ENCODE measurements at places on chromosomes 3 and 15. TPM values are rescaled to one million over a fixed set of nuclear protein-coding genes. Genes with fewer than 3 reads are reported as not detected.

DNA sequence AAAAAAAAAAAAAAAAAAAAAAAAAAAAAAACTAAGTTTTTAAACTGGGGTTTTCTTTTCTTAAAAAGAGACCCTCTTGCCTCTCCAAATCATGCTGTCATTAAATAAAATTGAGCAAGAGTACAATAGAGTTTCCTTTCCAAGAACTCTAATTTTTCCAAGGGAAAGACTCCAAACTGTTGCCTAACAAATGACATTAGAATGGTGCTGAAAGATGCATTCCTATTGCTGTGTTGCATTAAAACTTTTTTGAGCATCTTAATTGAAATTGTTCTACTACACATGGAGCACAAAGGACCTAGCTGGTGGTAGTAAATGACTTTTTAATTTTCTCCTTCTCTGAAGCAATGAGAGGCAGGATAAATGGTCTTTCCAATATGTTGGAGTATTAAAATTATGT lies 469.1 kb upstream of the ARHGEF26 start:
- H3K4me1 ChIP-seq: no peaks in the 10 kb centered on the region
- no peak overlapping the region for H3K27ac ChIP-seq
- no peak overlapping the region for H3K4me3 ChIP-seq

The CDHR4 gene
- total RNA-seq: not detected

DNA sequence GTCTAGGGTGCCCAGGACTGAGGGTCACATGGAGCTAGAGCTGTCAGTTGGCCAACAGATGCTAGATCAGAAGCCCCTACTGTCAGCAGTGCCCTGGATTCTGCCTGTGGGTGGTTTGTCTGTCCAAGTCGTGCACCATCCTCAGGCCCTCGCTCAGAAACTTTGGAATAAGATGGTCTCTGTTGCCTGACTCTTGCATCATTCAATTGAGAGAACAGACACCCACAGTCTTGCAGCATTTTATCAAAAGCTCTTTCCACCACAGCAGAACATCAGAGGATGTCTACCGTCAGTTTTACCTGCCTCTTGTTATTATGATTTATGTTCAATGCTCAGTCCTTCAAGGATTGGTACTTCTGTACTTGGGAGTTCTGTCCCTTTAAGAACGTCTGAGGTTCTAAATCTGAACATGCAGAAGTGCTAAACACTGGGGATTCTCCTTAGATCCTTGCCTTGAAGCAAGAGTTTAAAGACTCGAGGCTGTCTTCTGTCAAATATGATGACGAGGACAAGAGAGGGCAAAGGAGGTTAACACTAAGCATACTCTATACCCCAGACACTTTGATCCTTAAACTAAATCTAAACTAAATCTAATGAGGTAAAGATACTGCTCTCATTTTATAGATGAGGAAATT lies 4.8 kb downstream of the AQP9 start:
- H3K36me3 ChIP-seq: no peaks in the 10 kb centered on the region
- H3K4me3 ChIP-seq: no peak overlapping the region
- no peaks in the 10 kb centered on the region for H3K27me3 ChIP-seq
- H3K27ac ChIP-seq: peak overlapping the region; percentile 9

The TMEM207 gene
- not detected for total RNA-seq

DNA sequence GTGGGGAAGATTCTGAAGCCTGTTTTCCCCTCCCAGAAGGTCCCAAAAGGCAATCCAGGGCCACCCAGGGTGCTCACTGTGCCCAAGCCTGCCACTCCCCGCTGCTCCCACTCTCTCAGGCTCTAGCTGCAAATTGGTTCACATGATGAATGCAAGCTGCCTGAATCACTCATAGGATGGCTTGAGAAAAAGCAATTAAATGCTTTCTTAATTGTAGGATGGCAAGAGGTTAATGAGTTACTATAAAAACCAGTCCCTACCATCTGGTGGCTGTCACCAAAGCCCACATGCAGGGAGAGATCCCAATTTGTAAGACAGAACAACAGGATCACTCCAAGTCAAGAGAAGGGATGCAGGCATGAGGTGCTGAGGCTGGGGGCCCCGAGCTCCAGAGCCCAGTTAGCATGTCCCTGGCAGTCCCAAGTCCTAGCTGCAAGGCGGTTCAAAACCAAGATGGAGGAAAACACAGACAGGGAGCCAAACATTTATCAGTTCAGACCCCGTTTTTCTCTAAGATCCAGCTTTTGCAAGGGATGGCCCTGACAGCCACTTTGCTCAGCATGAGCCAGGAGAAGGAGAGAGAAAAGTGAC lies 207.1 kb downstream of the UACA start:
- no peak for DNase-seq
- no peaks in the 10 kb centered on the region for H3K36me3 ChIP-seq
- no peak overlapping the region for H3K4me3 ChIP-seq
- no peak overlapping the region for H3K27ac ChIP-seq
- H3K4me1 ChIP-seq: no peaks in the 10 kb centered on the region

The CCR1 gene
- 2.0 TPM for total RNA-seq

GRCh38 chr3:146157325-146158060 lies 3.5 kb downstream of the PLOD2 start:
- H3K4me3 ChIP-seq: no peak overlapping the region
- H3K27me3 ChIP-seq: no peaks in the 10 kb centered on the region
- H3K36me3 ChIP-seq: no peaks in the 10 kb centered on the region

- H3K4me3 ChIP-seq: no peak overlapping the region
- H3K27me3 ChIP-seq: no peaks in the 10 kb centered on the region
- no peaks in the 10 kb centered on the region for H3K36me3 ChIP-seq
- H3K4me1 ChIP-seq: peaks cover 3% of the 10 kb centered on the region
These were observed 29.0 kb upstream of the NR2E3 start for GRCh38 chr15:71781179-71781964.

The CCRL2 gene
- 2.8 TPM for total RNA-seq

DNA sequence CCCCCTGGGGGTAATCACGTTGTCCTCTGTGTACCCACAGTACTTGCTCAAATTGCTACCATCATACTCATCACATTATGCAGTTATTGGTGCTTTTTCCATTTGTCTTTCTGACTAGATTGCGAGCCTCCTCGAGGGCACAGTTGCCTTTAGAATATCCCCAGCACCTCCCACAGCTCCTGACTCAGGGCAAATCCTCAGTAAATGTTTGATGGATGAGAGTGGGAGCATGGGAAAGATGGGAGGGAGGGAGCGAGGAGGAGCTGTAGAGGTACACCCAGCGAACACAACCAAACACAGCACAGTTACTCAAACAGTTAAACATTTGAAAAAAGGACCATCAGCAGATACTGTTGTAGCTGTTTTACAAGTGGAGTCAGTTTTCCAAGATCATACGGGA lies 27.9 kb downstream of the SIDT1 start:
- H3K27ac ChIP-seq: no peak overlapping the region
- no peaks in the 10 kb centered on the region for H3K27me3 ChIP-seq
- no peaks in the 10 kb centered on the region for H3K36me3 ChIP-seq
- DNase-seq: no peak
- H3K4me1 ChIP-seq: no peaks in the 10 kb centered on the region

The SST gene
- total RNA-seq: not detected

- H3K27ac ChIP-seq: no peak overlapping the region
- H3K36me3 ChIP-seq: no peaks in the 10 kb centered on the region
These were observed 110.0 kb upstream of the MRPL3 start for GRCh38 chr3:131612745-131613144.

DNA sequence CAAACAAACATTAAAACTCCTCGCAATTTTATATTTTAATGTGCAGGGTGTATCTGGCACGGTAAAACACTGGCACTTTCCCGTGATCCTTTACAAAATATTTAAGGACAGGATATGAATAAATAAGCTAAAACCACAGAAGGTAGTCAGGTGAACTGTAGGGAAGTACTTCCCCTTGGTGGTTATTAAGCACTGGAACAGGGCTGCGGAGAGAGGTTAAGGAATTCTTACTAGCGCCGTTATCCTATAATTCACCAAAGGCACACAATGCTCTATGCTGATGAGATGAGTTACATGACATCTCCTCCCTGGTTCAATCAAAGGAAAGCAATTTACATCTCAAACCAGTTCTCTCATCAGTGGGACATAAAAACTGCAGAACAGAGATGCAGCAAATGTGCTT lies 289.8 kb downstream of the ZBTB20 start:
- no peaks in the 10 kb centered on the region for H3K36me3 ChIP-seq
- no peak overlapping the region for H3K27ac ChIP-seq
- no peaks in the 10 kb centered on the region for H3K27me3 ChIP-seq
- DNase-seq: no peak
- H3K4me3 ChIP-seq: no peak overlapping the region

DNA sequence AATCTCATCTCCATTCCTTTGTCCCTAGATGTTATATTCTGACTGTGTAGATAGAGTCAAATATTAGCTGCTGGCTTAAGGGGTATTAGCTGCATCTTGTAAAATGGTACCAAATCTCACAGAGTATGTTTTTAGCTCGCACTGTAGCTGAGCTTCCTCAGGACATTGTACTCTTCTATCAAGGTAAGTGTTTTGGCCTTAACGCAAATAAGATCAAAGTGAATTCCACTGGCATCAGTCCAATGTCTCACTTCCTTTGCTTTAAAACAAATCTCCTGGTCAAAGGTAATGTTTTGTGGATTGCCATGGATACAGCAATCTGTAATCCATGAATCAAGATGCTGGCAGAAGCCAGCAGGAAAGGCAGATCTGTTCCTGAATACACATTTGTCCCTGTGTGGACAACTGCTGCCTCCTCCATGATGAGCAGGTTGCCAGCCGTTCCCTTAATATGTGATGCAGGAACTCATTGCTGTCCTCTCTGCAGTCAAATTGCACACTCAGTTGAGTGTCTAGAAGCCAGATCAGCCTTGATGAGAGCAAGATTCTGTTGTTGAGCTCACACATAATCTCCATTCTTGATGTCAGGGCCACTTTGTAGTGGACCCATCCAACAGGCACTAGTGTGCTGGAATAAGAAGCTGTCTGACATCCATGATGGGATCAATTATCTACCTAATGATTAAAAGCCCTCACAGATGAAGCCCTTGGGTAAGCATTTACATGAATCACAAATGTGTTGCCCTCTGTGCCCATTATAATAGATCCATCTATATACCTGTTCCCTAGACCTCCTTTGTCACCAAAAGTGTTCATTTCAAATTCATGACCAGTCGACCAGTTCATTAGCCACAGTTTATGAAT lies 96.6 kb upstream of the AGTR1 start:
- H3K27me3 ChIP-seq: no peaks in the 10 kb centered on the region
- H3K4me1 ChIP-seq: peaks cover 26% of the 10 kb centered on the region
- no peaks in the 10 kb centered on the region for H3K36me3 ChIP-seq
- DNase-seq: peak; percentile 57

GRCh38 chr3:165194511-165195240 lies 1.5 kb downstream of the SLITRK3 start:
- H3K36me3 ChIP-seq: no peaks in the 10 kb centered on the region
- H3K4me3 ChIP-seq: peak overlapping the region; percentile 61
- no peak for DNase-seq
- H3K4me1 ChIP-seq: peaks cover 13% of the 10 kb centered on the region
- H3K27ac ChIP-seq: no peak overlapping the region

The AHSG gene
- 1,905 TPM for total RNA-seq

The GOLGA8J gene
- not detected for total RNA-seq

DNA sequence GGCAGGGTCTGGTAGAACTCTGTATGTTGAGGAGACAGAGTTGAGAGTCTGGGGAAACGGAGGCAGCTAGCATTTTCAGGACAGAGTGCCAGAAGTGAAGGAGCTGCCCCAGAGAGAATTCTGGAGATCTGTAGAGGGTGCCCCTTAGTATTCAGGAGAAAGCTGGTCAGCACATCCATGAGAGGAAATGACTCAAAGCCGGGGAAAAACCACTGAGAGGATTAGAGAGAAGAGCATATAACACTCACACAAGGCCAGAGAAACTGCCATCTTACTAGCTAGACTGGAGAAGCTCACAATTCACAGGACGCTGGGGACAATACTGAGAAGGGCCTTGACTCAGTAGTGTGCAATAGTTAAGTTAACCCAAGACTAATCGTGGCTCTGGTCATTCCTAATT lies 75.7 kb upstream of the DPPA4 start:
- no peaks in the 10 kb centered on the region for H3K36me3 ChIP-seq
- DNase-seq: no peak
- no peak overlapping the region for H3K27ac ChIP-seq
- no peaks in the 10 kb centered on the region for H3K27me3 ChIP-seq
- H3K4me1 ChIP-seq: no peaks in the 10 kb centered on the region
- no peak overlapping the region for H3K4me3 ChIP-seq

DNA sequence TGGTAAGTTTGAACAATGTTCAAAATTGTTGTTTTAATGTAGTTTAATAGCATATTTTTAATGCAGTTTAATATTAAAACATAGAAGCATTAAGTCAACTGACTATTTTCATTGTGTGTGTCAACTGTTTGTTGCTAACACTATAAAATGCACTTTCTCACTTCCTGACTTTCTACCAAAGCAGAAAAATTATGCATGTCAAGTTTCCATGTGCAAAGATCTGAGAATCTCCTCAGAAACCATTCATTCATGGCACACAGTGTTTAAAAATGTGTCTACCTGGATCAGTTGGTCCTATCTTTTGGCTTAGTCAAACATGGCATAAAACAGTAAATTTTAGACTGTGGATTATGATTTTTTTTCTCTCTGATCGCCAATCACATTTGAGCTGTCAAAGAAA lies 156.0 kb downstream of the PLD1 start:
- H3K4me1 ChIP-seq: no peaks in the 10 kb centered on the region
- no peaks in the 10 kb centered on the region for H3K27me3 ChIP-seq
- no peak for DNase-seq
- no peak overlapping the region for H3K4me3 ChIP-seq
- peaks cover 33% of the 10 kb centered on the region for H3K36me3 ChIP-seq
- H3K27ac ChIP-seq: peak overlapping the region; percentile 44

GRCh38 chr3:42070524-42070923 lies 20.6 kb upstream of the TRAK1 start:
- H3K27me3 ChIP-seq: no peaks in the 10 kb centered on the region
- no peak overlapping the region for H3K27ac ChIP-seq
- H3K4me1 ChIP-seq: peaks cover 30% of the 10 kb centered on the region

The ZPLD1 gene
- total RNA-seq: 0.07 TPM

GRCh38 chr3:184156522-184156955 lies 1.4 kb downstream of the DVL3 start:
- H3K27me3 ChIP-seq: no peaks in the 10 kb centered on the region
- no peaks in the 10 kb centered on the region for H3K36me3 ChIP-seq
- H3K4me3 ChIP-seq: peak overlapping the region; percentile 93
- H3K27ac ChIP-seq: peak overlapping the region; percentile 54
- DNase-seq: peak; percentile 42
- H3K4me1 ChIP-seq: no peaks in the 10 kb centered on the region

- no peaks in the 10 kb centered on the region for H3K27me3 ChIP-seq
- no peaks in the 10 kb centered on the region for H3K36me3 ChIP-seq
- H3K27ac ChIP-seq: no peak overlapping the region
- DNase-seq: no peak
These were observed 14.7 kb downstream of the MAP2K1 start for GRCh38 chr15:66401130-66402021.

The SLC51A gene
- 121 TPM for total RNA-seq

- no peaks in the 10 kb centered on the region for H3K27me3 ChIP-seq
- H3K4me1 ChIP-seq: no peaks in the 10 kb centered on the region
- H3K4me3 ChIP-seq: no peak overlapping the region
- H3K36me3 ChIP-seq: no peaks in the 10 kb centered on the region
- H3K27ac ChIP-seq: no peak overlapping the region
These were observed 108.2 kb upstream of the PROK2 start for GRCh38 chr3:71893122-71893521.

DNA sequence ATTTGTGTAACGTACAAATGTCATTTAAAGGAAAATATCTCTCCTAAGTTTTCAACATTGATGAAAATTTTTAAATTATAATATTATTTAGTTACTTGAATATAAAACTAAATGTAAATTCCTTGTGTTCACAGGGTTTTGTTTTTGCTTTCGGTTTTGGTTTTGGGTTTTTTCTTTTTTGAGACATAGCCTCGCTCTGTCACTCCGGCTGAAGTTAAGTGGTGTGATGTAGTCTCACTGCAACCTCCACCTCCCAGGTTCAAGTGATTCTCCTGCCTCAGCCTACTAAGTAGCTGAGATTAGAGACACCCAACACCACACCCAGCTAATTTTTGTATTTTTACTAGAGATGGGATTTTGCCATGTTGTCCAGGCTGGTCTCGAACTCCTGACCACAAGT lies 79.3 kb upstream of the TCF12 start:
- no peaks in the 10 kb centered on the region for H3K27me3 ChIP-seq
- no peaks in the 10 kb centered on the region for H3K36me3 ChIP-seq
- H3K4me1 ChIP-seq: no peaks in the 10 kb centered on the region
- H3K27ac ChIP-seq: no peak overlapping the region
